GM12892 (cell line): ENCODE measurements at places on chromosomes 2 and 18.

DNA sequence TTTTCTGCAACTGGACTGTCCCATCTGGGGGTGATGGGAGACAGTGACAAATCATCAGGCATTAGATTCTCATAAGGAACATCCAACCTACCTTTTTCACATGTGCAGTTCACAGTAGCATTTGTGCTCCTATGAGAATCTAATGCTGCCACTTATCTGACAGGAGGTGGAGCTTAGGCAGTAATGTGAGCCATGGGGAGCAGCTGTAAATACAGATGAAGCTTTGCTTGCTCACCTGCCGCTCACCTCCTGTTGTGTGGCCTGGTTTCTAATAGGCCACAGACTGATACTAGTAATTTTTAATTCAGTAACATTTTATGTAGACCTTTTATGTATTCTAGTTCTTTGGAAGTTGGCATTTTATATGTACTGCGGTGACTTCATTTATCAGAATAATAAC lies 180.1 kb upstream of the SPOPL start:
- no peak for DNase-seq

- DNase-seq, result no peak
These were observed 281.1 kb upstream of the EPAS1 start for GRCh38 chr2:46016091-46016490.

- no peak for DNase-seq
These were observed 168.3 kb downstream of the NRP2 start for GRCh38 chr2:205850611-205851010.

GRCh38 chr2:216490061-216490460 lies 8.6 kb upstream of the RPL37A start:
- no peak for DNase-seq

- no peak for DNase-seq
These were observed 73.6 kb downstream of the BOD1L2 start for GRCh38 chr18:57220480-57220879.

GRCh38 chr2:1740716-1741589 lies 3.4 kb downstream of the PXDN start:
- no peak for DNase-seq

- DNase-seq, result no peak
These were observed 165.0 kb upstream of the CCDC68 start for GRCh38 chr18:55124078-55124763.

DNA sequence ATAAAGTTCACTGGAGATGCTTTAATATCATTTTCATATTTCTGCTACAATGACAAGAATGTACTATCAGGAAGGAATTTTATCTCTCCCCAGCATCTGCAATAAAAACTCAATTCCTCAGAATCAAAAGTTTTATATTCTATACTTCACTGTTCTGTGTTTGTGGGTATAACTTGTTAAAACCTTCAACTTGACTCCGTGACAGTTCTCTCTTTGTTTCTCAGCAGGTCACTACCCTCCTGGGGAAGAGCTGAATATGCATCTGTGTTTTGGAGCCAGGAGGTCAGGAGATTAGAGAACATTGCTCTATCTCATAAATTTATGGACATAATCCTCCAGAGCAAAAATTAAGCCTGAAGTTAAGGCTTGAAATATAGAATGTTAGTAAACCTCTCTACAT lies 411.4 kb downstream of the TRIB2 start:
- DNase-seq, result no peak

DNA sequence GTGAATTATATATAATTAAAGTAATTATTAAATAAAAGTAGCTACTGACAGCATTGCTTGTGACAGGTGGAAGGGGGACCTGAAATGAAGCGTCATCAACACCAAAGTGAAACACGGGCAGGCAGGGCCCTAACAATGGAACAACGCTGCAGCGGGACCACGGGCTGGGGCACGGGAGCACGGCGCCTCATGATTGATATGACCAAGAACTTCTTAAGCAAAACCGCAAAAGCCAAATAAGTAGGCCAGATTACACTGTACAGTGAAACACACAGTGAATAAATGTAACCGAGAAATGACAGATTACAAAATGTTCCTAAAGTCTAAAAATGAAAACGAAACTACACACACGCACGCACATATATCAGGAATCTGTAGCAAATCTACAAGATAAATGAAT lies 81.4 kb downstream of the SNTG2 start:
- no peak for DNase-seq

DNA sequence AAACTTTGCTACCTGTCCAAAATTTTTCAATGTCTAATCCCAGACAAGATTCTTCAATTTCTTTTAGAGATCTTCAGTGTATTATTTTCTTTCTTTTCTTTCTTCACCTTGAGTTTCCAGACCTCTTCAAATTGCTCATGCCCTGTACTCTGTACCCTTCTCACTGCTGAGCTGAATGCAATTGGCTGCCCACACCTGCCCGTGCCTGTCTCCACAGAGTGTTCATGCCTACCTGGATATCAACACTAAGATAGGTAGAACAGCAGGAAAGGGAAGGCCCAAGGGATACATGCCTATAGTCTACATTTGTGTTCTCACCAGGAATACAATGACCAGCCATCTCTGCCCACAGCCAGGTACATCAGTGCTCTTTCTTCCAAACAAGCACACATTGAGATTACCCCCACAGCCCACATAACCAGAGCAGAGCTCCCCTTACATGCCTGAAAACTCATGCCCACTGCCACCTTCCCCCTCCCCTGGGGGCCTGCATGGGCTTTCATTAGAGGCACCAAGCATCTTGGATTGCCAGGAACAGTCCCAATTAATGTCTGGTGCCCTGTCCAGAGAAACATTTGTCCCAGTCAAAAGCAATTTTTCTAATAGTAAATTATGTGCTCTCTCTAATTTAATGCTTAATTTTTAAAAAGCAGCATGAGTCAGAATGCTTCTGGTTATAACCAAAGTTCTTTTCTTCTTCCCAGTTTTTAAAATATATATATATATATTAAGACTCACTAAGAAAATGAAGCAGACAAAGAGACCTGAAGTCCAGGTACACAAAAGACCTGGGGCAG lies 134.9 kb upstream of the SLC14A2 start:
- DNase-seq, result no peak

DNA sequence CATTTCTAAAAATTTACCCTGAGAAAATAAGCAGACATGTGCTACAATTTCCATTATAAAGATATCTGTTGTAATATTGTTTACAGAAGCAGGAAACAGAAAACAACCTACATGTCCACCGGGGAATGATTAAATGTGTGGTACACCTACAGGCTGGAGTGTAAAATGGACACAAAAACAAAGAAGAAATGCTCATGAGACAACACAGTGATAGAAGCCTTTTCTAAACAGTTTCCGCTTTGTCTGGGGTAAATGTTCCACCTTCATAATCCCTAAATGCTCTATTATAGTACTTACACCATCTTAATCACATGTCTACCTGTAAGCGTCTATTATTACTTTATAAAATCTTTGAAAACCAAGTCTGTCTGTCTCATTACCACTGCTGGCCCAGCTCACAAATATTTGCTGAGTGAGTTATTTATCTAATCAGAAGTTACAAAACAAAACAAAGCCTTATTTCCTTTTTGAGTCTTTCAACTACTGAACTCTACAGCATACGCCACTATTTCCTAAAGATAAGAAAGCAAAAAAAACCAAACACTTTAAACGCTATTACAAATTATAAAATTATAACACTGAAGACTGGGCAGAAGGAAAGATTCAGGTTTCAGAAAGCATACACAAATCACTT lies 95.3 kb downstream of the PIGN start:
- DNase-seq, result no peak

DNA sequence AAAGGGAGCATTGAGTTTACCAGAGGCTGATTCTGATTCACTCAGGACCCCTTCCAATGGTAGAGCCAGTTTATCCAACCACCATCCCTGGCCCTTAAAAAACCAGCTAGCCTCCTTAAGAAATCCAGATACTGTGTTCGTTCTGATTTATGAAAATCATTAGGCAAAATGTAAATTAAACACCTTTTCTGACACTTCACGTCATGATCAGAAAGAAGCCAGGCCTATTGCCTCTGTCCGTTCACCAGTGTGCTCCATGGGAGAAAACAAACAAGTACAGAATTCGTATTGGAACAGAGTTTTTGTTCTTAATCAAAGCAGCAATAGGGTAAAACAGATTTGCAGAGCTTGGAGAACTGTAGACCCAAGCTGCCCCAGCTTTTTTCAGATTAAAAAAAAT lies 31.1 kb upstream of the RAPH1 start:
- DNase-seq, result no peak

GRCh38 chr2:205837663-205838062 lies 155.4 kb downstream of the NRP2 start:
- no peak for DNase-seq

- no peak for DNase-seq
These were observed 63.5 kb downstream of the CYB5A start for GRCh38 chr18:74228312-74228711.

DNA sequence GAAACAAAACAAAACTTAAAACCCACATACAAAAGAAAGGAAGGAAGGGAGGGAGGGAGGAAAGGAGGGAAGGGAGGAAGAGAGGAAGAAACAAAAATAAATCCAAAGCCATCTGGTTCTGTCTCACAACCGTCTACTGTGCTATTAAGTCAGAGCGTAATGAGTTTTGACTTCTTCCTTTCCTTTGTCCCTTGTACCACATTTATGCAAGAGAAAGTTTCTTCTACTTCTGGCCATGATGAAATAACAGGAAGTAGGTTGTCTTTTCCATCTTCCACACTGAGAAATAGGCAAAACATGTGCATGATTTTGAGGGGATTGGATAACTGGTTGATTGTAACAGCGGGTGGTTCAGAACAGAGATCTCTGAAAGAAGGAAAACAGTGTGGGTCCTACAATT lies 121.4 kb downstream of the CTAGE1 start:
- DNase-seq, result no peak

GRCh38 chr2:98470851-98471255 lies 26.2 kb downstream of the INPP4A start:
- no peak for DNase-seq

DNA sequence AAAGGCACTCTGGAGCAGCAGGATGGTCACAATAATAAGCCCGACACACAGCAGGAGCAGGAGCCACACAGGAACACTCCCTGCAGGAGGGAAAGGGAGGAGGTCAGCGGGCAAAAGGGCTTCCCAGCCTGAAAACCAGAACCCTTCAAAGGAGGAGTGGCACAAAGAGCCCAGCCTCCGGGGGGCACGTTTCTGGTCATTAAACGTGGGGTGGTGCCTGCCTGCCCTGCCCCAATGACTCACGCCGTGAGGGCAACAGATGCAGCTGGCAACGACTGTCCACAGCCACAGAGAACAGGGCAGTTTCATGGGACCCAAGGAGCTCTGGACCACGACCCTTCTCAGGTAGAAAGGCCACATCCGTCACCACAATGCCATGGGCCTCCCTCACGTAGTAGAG lies 3.0 kb downstream of the PREB start:
- DNase-seq, result no peak

DNA sequence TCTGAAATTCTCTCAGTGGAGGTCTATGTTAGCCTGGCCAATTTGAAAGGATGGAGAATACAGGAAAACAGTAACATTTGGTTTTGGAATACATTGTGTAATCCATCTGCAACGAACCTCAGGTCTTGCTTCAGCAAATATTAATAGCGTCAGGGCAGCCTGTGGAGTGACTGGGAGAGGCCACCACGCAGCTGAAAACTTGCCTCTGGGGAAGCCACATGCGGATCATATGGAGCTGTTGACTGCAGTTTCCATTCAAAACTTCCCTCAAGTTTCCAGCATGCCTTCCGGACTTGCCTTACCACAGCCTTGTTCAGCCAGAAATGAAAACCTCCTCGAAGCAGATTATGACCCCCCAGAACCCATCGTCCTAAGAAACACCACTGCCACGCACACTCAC lies 25.7 kb downstream of the BCL11A start:
- no peak for DNase-seq

GRCh38 chr2:84741182-84741822 lies 139.6 kb downstream of the TRABD2A start:
- peak; percentile 5 for DNase-seq

GRCh38 chr2:200614249-200614648 lies 28.4 kb downstream of the AOX1 start:
- DNase-seq, result no peak

GRCh38 chr18:31660763-31661162 lies 23.6 kb downstream of the B4GALT6 start:
- no peak for DNase-seq

GRCh38 chr2:109998-110397 lies 63.7 kb upstream of the FAM110C start:
- DNase-seq, result no peak

GRCh38 chr2:195037045-195037444 lies 620.0 kb upstream of the SLC39A10 start:
- DNase-seq, result no peak

DNA sequence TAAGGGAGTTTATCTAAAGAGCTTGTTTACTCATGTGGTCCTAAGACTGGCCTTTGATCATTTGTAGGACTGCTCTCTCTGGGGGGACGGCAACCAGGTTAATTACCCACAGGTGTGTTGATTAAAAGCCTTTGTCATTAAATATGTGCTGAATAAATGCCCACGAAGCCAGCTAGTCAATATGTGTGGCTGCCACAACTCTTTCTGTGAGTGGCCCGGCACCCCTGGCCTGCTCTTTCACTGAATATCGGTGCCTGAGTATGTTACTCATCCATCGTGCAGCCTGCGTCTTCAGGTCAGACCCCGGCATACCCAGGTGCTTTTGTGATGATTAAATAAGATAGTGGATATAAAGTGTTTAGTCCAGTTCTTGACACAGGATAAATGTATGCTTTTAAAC lies 24.3 kb upstream of the FSHR start:
- no peak for DNase-seq

GRCh38 chr18:3836483-3837335 lies 386.7 kb downstream of the TGIF1 start:
- no peak for DNase-seq
